ENCODE measurements at places on chromosomes 3 and 15. TPM values are rescaled to one million over a fixed set of nuclear protein-coding genes. Genes with fewer than 3 reads are reported as not detected.

SLC24A5 gene
- not detected for polyA plus RNA-seq

WDR93 gene
- polyA plus RNA-seq, result 0.05 TPM

FAM107A gene
- not detected for polyA plus RNA-seq

CYP1A1 gene
- polyA plus RNA-seq, result 4.8 TPM

BDH1 gene
- polyA plus RNA-seq, result 29.2 TPM

TLNRD1 gene
- polyA plus RNA-seq, result 3.3 TPM

All from keratinocyte (primary cell).